ENCODE measurements at places on chromosomes 12 and 14. TPM values are rescaled to one million over a fixed set of nuclear protein-coding genes. Genes with fewer than 3 reads are reported as not detected.

Gene GPR135
- 4.6 TPM for total RNA-seq

Gene ACSM4
- total RNA-seq = not detected

Gene TMEM119
- total RNA-seq = 22.5 TPM

Gene RCOR1
- total RNA-seq = 63.9 TPM

Gene SLCO1A2
- 1.1 TPM for total RNA-seq

Gene SYNE3
- total RNA-seq = 8.4 TPM

Gene BHLHE41
- 39.0 TPM for total RNA-seq

Gene SLC7A7
- total RNA-seq = 28.0 TPM

Gene RNASE7
- total RNA-seq = not detected

Gene PLEKHH1
- 2.9 TPM for total RNA-seq

Gene ZNF664
- total RNA-seq = 118 TPM

Gene LRP1-AS
- total RNA-seq = not detected

Gene AQP2
- total RNA-seq = not detected

All from lung (tissue), 17 donors.